Activated B cell treated with CpG ODN at 0.5 μM for 24 hours (primary cell): ENCODE measurements at places on chromosomes 16 and 17. TPM values are rescaled to one million over a fixed set of nuclear protein-coding genes. Genes with fewer than 3 reads are reported as not detected.

DNA sequence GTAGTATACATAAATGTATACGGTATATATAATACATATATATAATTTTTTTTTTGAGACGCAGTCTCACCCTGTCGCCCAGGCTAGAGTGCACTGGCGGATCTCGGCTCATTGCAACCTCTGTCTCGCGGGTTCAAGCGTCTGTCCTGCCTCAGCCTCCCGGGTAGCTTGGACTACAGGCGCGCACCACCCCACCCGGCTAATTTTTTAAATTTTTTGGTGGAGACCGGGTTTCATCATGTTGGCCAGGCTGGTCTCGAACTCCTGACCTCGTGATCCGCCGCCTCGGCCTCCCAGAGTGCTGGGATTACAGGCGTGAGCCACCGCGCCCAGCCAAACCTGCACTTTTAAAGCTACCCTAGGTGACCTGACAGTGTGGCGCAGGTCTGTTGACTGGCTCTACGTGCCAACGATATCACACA lies 745 bp downstream of the PAM16 start:
- no peak for DNase-seq

Gene CD300A
- 0.34 and 0.71 TPM in 2 replicates for total RNA-seq

Gene DYNLRB2
- 0.71 TPM in 1 of 2 replicates, not detected in the other for total RNA-seq

Gene SKAP1
- 24.3 and 25.3 TPM in 2 replicates for total RNA-seq

GRCh38 chr16:89134269-89134668 lies 37.3 kb upstream of the CDH15 start:
- no peak for DNase-seq

DNA sequence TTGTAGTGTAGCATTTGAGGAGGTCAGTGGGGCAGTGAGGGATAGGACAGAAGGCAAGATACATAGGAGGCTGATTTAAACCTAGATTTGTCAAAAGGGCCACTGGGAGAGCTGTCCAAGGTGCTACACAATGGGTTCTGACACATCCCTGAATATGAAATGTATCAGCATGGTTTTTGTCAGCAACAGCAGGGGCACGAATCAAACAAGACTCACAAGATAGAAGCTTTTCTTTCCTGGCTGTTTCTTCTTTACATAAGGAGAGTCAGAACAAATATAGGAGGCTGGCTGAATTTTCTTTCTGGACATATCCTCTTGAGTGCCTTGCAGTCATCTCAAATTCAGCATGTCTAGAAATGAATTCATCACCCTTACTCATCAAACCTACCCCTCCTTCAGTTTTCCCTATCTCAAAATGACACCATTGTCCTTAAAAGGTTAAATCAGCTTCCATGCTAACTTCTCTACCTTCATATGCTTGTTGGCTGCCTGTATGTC lies 130.5 kb downstream of the NPIPB5 start:
- no peak for DNase-seq

Gene CRYBA1
- total RNA-seq, result not detected in 2 replicates

GRCh38 chr17:17347234-17347955 lies 44.2 kb downstream of the NT5M start:
- no peak for DNase-seq

DNA sequence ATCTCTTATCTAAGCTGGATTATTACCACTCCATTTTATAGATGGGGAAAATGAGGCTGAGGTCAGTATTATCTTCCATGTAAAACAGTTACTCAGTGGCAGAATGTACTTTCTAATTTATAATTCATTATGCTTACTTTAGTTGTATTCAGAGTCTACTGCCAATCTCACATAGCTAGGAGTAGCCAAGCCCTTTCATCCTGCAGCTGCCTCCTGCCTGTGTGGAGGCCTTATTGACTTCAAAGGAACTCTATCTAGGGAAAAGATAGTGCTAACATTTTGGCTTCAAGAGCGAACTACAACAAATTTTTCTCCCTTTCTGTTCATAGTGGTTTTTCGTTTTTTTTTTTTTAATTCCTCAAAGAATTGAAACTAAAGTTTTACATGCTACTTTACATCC lies 12.9 kb downstream of the RPGRIP1L start:
- DNase-seq, result no peak

DNA sequence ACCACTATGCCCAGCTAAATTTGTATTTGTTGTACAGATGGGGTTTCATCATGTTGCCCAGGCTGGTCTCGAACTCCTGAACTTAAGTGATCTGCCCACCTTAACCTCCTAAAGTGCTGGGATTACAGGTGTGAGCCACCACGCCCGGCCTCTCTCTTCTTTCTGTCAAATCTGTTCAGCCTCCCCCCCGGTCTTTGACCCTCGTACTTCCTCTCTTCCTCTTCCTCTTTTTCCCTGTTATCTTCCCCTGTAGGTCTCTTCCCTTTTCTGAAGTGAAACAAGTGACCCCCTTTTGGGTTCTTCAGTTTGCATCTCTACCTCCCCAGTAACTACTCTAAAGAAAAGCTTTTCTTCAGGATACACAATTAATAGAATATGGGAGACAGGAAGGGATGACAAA lies 31.7 kb upstream of the DHX40 start:
- DNase-seq, result no peak

DNA sequence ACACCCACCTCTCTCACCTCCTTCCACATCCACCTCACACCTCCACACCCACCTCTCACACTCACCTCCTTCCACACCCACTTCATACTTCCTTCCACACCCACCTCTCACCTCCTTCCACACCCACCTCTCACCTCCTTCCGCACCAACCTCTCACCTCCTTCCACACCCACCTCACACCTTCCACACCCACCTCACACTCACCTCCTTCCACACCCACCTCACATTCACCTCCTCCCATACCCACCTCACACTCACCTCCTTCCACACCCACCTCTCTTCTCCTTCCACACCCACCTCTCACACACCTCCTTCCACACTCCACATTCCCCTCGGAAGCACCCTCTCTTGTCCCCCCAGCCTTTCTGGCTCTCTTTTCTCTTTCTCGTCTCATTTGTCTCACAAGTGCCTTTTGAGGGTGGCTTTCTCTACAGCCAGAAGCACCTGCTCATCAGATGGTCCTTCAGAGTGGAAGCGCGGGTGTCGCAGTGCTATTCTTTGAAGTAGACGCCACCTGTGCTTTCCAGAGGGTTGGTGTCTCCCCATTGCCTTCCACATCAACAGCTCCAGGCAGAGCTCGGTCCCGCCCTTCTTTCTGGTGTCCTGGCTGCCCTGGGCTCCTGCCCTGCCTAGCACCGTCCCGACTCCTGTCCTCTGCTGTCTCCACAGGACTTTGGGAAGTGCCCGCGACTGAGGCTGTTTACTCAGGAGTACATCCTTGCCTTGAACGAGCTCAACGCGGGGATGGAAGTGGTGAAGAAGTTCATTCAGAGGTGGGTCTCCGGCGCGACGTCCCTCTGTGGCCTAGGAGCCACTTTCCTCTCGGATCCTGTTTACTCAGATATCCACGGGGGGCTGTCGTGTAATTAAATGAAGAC lies 109.4 kb upstream of the PLCG2 start:
- DNase-seq, result no peak
